Activated T-cell treated with anti-CD3 and anti-CD28 coated beads for 48 hours (primary cell): ENCODE measurements at places on chromosomes 11 and 22.
A peak's percentile ranks its signal among the peaks of the same experiment; 100 is the strongest.

DNA sequence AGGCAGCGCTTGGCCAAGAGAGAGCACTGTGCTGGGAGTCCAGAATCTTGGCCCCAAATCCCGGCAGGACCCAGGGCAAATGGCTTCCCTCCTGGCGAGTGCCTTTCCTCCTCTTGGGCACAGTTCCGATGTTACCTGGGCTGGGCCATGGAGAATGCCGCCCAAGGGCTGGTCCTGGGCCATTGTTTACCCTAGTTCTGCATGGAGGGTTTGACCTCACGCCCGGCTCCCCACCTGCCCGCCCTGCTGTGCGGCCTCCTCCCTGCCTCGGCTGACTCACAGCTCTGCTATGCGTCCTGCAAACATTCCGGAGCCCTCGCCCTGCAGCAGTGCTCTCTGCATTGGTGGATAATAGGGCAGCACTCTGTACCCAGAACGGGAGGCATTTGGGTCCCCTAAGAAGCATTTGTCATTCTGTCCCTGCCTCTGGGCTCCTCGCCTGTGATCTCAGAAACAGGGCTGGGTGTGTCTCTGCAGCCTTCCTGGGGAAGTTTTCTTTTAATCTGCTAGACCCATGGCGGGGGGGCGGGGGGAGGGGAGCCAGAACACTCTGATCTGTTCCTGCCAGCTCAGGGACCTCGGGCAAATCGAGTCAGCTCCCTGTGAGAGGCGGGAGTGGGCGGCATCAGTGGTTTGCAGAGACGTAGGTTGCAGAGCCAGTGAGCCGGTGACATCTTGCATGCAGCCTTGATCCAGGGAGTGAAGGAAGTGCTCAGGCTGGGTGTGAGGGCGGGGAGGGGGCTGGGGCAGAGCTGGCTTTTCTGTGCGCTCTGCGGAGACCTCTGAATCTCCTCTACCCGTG, 32.9 kb upstream of the SMIM38 start:
- DNase-seq: peak; percentile 72

GRCh38 chr22:22033803-22034468, 51.3 kb upstream of the TOP3B start:
- DNase-seq: no peak

DNA sequence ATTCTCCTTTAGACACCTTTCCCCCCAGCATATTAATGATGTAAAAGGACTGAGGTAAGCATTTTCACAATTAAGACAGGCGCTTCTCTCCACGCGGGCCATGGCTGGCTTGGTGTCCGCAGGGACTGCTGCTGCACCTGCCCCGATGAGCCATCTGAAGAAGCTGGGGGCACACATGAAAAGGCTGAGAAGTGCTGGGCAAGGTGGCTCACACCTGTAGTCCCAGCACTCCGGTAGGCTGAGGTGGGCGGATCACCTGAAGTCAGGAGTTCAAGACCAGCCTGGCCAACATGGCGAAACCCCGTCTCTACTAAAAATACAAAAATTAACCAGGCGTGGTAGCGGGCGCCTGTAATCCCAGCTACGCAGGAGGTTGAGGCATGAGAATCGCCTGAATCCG, 21.3 kb downstream of the KRTAP5-6 start:
- no peak for DNase-seq

DNA sequence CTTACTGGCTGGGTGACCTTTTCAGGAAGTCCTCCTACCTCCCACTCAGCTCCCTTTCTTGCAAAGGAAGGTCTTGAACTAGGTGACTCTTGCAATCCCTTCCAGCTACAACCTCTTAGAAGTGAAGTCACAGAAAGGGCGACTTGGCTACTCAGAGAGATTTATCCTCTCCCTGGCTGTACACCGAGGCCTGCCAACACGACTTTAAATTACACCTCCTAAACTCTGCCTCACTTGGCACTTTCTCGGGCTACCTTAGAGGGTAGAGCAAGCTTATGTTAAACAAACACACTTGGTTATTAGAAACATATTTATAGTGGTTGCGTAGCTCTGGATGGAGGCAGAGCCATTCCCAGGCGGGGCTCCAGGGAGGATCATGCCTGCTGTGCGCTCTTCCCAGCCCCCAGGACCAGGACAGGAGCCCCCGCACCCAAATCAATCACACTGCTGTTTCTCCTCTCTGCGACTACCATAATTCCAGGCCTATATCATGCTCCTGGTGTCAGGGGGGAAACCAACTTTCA, 358.4 kb downstream of the BUD13 start:
- DNase-seq: no peak

DNA sequence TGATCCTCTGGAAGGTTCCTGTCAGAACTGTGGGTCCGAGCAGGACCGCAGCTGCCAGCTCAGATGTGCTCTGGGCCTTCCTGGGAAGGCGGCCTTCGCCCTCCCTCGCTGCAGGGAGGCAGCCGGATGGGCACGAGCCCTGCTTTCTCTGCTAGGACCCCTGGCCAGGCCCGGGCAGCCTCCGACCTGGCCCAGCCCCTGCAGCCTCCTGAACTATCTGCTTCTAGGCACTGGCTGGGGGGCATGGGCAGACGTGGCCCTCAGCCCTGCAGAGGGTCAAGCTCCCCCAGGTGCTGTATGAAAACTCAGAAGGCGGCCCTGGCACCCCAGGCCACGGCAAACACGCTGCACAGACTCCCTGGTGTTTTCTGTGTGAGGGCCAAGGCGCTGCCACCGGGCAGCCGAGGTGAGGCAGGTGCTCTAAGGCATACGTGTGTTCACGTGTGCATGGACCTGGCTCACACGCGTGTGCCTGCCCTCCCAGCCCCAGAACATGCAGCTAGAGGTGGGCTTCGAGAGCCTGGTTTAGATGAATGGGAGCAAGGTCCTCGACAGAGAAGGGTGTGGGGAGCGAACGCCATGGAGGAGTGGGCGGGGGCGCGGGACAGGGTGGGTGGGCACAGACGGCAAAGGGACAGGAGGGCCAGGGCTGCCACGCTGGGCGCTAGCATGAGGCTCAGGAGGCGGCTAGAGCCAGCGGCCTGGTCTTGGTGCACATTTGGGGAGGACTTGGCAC, 4.3 kb downstream of the LRFN4 start:
- no peak for DNase-seq

GRCh38 chr22:31958625-31959239, 14.4 kb downstream of the YWHAH start:
- no peak for DNase-seq

DNA sequence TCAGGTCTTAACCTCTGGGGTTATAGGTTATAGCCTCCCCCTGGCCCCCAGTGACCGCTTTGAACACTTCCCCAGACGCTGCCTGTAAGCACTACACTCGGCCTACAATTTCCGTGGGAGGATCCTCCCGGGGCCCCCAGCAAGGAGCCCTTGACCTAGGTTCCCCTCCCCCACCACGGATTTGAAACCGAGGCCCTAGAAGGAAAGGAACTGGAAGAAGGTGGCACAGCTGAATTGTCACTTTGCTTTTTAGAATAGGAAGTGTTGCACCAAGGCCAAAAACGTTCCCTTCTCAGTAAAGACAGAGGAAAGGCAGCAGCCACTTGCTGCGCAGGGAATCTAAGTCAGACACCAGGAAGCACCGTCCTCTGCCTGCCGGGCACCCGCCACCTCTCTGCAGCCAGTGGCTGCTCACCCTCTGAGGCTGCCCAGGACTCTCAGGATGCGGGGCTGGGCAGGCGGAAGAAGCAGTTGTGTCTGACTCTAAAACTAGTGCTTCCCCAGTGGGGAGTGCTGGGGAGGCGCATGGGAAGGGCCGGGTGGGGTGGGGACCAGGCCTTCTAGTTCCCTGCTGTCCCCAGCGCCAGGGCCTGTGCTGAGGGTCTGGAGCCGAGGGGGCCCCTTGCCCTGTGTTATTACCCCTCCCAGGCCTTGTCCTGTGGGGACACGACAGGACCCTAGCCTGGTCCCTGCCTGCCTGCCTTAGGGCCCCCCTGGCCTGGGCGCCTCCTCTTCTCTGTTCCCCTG, 7.9 kb upstream of the FLRT1 start:
- no peak for DNase-seq

GRCh38 chr11:32487270-32487669, 51.9 kb upstream of the WT1 start:
- no peak for DNase-seq

- no peak for DNase-seq
Observed at GRCh38 chr22:26323013-26323412, 106.0 kb upstream of the ASPHD2 start.

DNA sequence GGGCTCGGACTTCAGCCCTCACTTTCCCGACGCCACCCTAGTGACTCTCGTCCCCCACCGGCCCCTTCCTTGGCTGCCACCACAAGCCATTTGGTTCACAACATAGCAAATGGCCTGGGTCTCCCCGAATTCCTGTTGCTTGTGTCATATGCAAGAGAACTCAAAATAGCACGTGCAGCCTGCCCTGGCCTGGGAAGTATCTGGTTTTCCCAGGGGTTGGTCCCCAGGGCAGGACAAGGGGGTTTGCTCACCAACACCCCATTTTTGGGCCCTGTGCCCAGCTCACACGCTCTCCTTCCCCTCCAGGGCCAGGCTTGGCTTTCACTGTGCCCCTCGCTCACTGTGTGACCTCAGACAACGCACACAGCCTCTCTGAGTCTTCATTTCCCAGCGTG, 12.8 kb upstream of the TPCN2 start:
- DNase-seq: no peak
